Stimulated activated CD4-positive, alpha-beta T cell treated with anti-CD3 and anti-CD28 coated beads, TNF-alpha, amount 100 ng/mL, for 24 hours (primary cell): ENCODE measurements at places on chromosomes 5 and 9.

- DNase-seq, result no peak
These were observed 13.8 kb downstream of the SNX30 start for GRCh38 chr9:112764344-112764743.

GRCh38 chr5:135690466-135690865 lies 111.7 kb upstream of the CXCL14 start:
- DNase-seq, result no peak

- no peak for DNase-seq
These were observed 5.0 kb downstream of the ENTPD8 start for GRCh38 chr9:137435980-137436760.

DNA sequence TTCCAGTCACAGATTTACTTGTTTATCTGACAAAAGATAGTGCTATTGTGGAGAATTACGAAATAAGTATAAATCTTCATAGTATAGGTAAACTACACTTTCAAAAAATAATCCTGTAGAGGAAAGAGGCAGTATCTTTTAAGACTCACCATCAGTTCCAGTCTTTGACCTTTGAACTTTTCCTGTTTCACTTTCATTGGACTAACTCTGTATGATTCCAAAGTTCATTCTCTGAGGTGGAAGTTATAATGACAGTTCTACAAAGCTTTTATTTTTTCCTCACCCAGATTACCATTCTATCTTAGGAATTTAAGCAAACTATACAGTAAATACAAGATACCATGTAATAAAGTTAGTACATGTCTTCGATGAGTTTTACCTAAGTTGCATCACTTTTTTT lies 901.3 kb upstream of the SEMA6A start:
- no peak for DNase-seq

- no peak for DNase-seq
These were observed 4.2 kb downstream of the SMC5 start for GRCh38 chr9:70262948-70263347.
